Aorta (tissue), 5 donors: ENCODE measurements at places on chromosomes 6 and 20. TPM values are rescaled to one million over a fixed set of nuclear protein-coding genes. Genes with fewer than 3 reads are reported as not detected.

DNA sequence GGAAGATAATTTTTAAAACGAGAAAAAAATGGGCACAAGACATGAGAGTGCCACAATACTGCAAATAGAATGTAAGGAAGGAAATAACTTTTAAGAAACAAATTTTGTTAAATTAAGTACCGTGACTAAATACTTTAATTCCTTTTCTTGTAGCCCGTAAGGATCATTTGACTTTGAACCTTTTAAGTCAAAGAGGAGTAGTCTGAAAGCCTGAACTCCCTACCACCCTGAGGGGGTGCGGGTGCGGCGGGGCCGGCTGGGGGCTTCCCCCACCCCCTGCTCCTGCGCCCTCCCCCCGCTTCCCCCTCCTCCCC is 231 bp upstream of the PHACTR2 start:
- H3K36me3 ChIP-seq: no peaks in the 10 kb centered on the region
- H3K4me1 ChIP-seq: peaks cover 3% of the 10 kb centered on the region
- DNase-seq: no peak
- no peak overlapping the region for H3K27ac ChIP-seq
- peak overlapping the region; percentile 68 for H3K4me3 ChIP-seq

DNA sequence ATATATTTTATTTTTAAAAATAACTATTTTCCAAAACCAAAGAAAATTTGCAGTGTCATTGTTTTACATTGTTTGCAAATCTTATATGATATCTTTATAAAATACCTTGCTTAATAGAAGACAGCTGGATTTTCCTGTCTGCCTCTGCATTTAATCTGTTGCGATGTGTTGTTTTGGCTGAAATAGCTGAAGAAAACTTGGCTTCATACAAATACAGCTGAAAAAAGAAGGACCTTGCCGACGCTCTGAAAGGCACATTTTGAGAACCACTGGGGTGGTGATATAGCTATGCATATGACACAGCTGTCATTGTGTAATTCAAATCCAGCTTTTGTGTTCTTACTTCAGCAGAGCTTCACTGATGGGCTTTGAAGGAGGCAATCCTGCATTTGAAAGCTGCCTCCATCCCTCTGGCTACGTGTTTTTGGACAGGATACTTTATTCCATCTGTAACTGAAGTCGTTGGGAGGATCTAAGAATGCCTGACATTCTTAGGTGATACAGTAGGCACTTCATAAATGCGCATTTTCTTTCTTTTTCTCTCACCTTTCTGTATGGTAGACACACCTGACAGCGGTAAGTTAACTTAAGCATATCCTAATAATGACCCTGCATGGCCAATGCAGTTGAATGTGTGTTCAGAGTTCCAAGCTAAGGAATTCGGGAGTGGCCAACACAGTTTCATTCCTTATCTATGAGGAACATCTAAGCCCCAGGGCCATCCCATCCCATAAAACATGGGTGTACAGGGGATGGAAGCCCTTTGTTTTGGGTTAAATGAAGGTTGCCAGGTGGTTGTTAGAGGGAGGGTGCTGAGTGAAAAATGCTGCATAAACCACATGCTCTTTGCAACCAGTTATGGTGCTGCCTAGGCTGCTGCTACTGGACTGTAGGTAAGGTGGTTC is 213.0 kb downstream of the TFAP2A start:
- no peaks in the 10 kb centered on the region for H3K36me3 ChIP-seq
- no peak overlapping the region for H3K27ac ChIP-seq
- no peaks in the 10 kb centered on the region for H3K27me3 ChIP-seq
- H3K4me3 ChIP-seq: no peak overlapping the region

DNA sequence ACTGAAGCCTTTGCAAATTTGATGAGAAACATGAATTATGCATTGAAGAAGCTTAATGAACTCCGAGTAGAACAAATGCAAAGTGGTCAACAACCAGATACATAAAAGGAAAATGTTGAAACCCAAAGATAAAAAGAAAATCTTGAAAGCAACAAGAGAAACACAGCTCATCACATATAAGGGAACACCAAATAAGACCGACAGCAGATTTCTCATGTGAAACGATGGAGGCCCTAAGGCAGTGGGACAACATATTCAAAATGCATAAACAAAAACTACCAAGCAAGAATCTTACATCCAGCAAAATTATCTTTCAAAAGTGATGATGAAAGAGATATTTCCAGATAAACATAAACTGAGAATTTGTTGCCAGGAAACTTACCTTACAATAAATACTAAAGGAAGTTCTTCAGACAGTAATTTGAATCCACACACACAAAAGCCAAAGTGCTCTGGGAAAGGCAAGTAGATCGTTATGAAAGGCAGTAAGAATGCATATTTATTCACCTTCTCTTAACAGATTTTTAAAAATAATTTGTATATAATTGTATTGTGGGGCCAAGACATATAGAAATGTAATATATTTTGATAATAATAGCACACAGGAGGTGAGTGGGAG is 22.5 kb downstream of the SLC52A3 start:
- no peaks in the 10 kb centered on the region for H3K4me1 ChIP-seq
- H3K27ac ChIP-seq: no peak overlapping the region
- no peaks in the 10 kb centered on the region for H3K36me3 ChIP-seq
- DNase-seq: no peak

DNA sequence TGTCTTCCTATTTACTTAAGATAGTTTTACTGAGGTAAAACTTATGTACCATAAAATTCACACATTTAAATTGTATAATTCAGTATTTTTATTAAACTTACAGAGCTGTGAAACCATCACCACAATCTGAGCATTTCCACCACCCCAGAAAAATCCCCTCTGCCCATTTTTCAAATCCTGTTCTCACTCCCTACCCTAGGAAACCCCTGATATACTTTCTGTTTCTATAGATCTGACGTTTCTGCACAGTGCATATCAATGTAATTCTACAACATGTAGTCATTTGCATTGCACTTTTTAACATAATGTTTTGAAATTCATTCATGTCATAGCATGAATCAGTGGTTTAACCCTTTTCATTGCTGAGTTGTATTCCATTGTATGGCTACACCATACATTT is 96.7 kb upstream of the OPRM1 start:
- no peaks in the 10 kb centered on the region for H3K36me3 ChIP-seq
- H3K4me1 ChIP-seq: no peaks in the 10 kb centered on the region
- no peak overlapping the region for H3K27ac ChIP-seq
- H3K27me3 ChIP-seq: no peaks in the 10 kb centered on the region

DNA sequence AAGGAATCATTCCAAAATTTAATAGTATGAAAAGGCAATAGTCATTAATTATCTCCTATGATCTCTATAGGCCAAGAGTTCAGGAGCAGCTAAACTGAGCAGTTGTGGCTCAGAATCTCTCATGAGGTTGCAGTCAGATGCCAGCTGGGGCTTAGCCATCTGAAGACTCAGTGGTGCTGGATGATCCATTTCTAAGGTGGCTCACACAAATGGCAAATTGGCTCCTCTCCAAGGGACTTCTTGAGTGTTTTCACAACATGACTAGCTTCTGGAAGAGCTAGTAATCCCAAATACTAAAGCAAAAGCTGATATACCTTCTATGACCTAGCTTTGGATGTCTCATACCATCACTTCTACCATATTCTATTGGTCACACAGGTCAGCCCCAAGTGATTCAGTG is 104.2 kb downstream of the HAO1 start:
- H3K27me3 ChIP-seq: no peaks in the 10 kb centered on the region
- no peaks in the 10 kb centered on the region for H3K36me3 ChIP-seq
- H3K4me3 ChIP-seq: no peak overlapping the region

DNA sequence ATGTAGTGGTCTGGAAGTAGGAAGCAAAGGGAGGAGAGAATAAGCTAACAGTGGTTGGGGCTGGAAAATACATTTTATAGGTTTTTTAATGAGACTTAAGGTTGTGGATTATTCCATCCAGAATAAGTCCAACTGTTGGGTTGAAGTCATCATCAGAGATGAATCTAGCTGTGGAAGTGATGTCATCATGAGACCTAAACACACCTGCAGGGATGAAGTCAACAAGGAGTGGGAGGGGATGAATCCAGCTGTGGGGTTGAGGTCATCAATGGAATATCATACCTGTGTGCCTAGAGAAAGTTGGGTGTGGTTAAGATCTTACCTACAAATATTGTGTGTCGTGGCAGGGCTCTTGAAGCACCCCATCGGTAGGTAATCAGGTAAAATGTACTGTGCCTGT is 730.7 kb downstream of the RFPL4B start:
- no peaks in the 10 kb centered on the region for H3K27me3 ChIP-seq
- DNase-seq: no peak
- H3K4me1 ChIP-seq: no peaks in the 10 kb centered on the region
- no peak overlapping the region for H3K4me3 ChIP-seq
- H3K27ac ChIP-seq: no peak overlapping the region

The ULBP3 gene
- total RNA-seq: 0.39 TPM

DNA sequence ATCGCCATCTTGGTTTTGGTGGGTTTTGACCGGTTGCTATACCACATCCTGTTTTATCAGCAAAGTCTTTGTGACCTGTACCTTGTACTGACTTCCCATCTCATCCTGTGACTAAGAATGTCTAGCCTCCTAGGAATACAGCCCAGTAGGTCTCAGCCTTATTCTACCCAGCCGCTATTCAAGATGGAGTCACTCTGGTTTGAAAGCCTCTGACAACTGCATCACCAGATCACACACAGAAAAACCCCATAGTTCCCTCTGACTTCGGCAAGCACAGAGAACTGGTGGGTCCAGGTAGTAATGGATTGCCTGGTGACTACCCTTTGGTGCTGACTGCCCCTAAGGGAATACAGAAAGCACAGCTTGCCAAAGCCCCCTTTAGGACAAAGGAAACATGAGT is 10.3 kb upstream of the RSPH4A start:
- no peak overlapping the region for H3K27ac ChIP-seq
- DNase-seq: no peak
- peaks cover 7% of the 10 kb centered on the region for H3K36me3 ChIP-seq
- H3K4me1 ChIP-seq: no peaks in the 10 kb centered on the region
- no peak overlapping the region for H3K4me3 ChIP-seq

GRCh38 chr6:149081281-149081680 is 236.2 kb upstream of the TAB2 start:
- peaks cover 4% of the 10 kb centered on the region for H3K4me1 ChIP-seq
- DNase-seq: no peak
- H3K27me3 ChIP-seq: no peaks in the 10 kb centered on the region
- no peak overlapping the region for H3K4me3 ChIP-seq

DNA sequence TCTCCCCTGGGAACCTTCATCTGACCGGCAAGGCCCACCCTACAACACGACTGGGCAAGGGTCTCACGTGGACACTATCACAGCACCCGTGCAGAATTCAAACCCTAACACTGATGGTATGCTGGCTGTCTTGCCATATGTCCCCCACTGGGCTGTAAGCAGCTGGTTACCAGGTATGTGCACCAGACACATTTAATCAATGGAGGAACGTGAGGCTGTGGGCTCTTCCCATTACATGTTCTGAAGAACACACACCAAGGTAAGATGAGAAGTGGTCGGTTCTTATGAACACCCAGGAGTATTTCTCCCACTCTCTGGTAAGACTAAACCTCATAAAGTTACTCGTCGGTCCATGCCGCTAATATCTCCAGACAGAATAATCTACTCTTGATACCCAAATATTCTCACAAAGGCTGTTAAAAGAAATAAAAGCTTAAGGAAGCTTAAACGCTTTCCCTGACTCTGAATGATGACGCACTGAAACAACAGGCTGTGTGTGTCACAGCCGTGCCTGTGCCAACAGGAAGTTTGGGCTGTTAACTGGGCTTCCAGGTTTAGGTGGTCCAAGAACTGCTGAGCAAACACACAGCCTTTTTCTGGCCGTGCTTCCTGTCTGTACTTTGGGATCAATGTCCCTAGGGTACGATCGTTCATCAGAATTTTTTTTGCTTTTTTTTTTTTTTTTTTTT is 75.3 kb downstream of the SLC23A2 start:
- no peaks in the 10 kb centered on the region for H3K36me3 ChIP-seq
- no peaks in the 10 kb centered on the region for H3K4me1 ChIP-seq
- peak; percentile 89 for DNase-seq

The DDX43 gene
- total RNA-seq: 0.71 TPM

The MUC22 gene
- not detected for total RNA-seq

GRCh38 chr6:148383658-148384368 is 41.2 kb downstream of the SASH1 start:
- H3K4me1 ChIP-seq: peaks cover 7% of the 10 kb centered on the region
- no peak for DNase-seq

DNA sequence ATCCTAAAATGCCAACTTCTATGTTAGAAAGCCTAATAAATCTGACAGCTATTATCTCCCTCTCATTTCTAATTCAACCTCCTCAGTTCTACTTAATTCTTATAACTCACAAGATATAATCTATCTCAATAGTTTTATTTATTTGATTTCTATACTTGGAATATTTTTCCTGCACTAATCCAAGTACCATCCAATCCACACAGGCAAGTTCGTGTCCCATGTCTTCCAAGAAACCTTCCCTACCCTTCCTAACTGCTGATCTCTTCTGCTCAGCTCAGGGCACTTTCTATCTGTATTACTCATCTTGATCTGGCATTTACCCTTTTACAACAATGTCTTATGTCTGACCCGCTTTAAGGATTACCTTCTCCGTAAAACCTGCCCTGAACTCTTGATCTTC is 18.2 kb downstream of the NCOA5 start:
- no peak overlapping the region for H3K27ac ChIP-seq
- no peak for DNase-seq
- H3K27me3 ChIP-seq: no peaks in the 10 kb centered on the region
- no peak overlapping the region for H3K4me3 ChIP-seq

DNA sequence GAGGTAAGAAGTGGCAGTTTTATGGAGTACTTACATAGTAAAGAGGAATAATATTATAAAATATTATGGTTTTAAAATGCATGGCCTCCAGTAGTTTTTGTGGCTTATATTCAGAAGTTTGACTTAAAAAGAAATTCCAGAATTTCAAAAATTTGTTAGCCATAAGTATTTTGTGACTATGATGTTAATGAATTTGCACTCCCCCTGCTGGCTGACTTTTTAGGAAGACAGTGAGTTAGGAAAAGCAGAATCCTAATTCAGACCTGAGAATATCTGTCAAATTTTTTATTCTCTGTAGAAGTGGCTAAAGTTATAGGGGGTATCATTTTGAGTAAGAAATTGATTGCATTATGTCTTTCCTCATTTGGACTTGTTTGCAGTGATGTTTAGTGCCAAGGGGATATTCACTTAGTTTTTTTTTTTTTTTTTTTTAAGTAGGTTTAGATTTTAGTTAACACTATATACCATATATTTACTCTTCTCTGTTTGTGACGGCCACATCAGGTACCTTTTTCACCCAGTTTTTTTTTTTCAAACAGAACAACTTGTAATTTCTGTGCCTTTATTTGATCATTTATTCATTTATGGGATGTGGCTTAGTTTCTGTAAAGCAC is 40.8 kb downstream of the ZFAND3 start:
- no peaks in the 10 kb centered on the region for H3K27me3 ChIP-seq
- H3K27ac ChIP-seq: no peak overlapping the region
- no peaks in the 10 kb centered on the region for H3K4me1 ChIP-seq

GRCh38 chr6:91278416-91278815 is 691.5 kb upstream of the MAP3K7 start:
- no peak overlapping the region for H3K4me3 ChIP-seq
- H3K36me3 ChIP-seq: no peaks in the 10 kb centered on the region
- no peak for DNase-seq
- H3K27ac ChIP-seq: no peak overlapping the region
- no peaks in the 10 kb centered on the region for H3K27me3 ChIP-seq
